ENCODE measurements at places on chromosomes 2 and 18.

GRCh38 chr2:133553251-133553650 lies 15.0 kb downstream of the NCKAP5 start:
- DNase-seq: no peak

DNA sequence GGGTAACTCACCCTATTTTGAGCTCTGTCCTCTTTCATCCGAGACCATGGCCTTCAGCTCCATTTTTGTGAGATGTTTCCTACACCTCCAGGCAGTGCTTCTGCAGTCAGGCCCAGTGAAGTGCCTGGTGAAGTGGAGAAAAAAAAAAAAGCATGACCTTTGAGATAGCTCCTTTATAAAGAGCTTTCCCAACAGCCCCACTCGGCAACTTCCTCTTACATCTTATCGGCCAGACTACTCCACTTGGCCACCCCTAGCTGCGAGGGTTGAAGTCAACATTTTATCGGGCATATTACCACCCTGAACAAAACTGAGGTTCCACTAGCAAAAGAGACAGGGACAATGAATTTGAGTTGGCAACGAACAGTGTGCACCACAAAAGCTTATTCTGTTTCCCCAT lies 124.8 kb upstream of the RNF152 start:
- no peak for DNase-seq

DNA sequence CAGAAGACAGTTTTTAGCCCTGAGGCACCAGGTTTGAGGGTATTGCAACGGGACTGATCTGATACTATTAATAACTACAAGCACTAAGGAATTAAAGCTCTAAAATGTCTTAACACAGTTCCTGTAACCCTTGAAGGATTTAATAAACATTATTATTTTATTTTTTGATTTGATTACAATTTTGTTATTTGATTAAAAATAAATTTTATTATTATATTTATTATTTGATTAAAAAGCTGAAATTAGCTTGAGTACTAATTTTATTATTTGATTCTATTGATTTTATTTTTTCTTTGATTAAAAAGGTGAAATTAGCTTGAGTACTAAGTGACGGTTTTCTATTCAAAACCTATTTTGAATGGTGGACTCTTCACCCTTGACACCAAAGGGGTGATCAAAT lies 307.3 kb downstream of the ZNF521 start:
- no peak for DNase-seq

DNA sequence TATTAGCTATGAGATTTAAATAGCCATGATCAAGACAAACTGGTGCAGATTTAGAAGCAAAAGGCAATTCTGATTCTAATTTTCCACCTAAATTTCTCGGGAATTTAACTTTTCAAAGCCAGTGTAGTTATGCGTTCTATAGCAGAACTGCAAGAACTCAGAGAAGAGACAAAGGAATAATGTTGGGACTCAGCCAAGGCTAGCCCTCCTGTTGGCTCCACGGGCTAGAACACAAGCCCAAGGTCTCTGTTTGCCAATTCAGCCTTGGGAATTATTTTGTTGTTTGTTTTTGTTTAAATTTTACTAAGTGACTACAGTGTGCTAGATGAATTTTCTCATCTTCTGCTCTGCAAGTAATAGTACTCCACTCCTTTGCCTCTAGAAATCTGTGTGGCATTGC lies 121.2 kb downstream of the CACNB4 start:
- DNase-seq: no peak

GRCh38 chr2:100513650-100514049 lies 43.4 kb downstream of the NMS start:
- no peak for DNase-seq

DNA sequence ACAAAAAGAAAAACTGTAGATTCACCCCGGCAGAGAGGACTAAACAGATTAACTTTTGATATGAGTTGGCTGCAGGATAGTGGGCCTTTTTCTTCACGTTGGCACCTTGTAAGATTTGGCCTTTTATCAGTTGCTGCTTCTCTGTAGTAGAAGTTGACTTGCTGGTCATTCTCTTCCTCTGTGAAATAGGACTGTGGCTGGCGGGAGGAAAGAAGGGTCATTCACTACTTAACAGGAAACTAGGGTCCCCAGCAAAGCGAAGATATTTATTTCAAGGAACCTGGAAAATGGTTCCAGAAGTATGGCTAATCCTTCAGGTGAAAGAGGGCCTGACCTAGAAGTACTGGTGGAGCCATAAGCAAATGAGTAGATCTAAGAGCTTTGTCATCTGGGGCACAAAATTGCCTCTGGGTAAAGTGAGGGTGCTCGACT lies 383 bp upstream of the ATP5MC3 start:
- no peak for DNase-seq

Data from endothelial cell (in vitro differentiated cells).